ENCODE measurements at places on chromosomes 1 and 21. TPM values are rescaled to one million over a fixed set of nuclear protein-coding genes. Genes with fewer than 3 reads are reported as not detected.

The TRIM45 gene
- polyA plus RNA-seq, result 1.7 TPM

The TGFB2 gene
- polyA plus RNA-seq, result 2.1 TPM

The RNF207 gene
- 3.1 TPM for polyA plus RNA-seq

DNA sequence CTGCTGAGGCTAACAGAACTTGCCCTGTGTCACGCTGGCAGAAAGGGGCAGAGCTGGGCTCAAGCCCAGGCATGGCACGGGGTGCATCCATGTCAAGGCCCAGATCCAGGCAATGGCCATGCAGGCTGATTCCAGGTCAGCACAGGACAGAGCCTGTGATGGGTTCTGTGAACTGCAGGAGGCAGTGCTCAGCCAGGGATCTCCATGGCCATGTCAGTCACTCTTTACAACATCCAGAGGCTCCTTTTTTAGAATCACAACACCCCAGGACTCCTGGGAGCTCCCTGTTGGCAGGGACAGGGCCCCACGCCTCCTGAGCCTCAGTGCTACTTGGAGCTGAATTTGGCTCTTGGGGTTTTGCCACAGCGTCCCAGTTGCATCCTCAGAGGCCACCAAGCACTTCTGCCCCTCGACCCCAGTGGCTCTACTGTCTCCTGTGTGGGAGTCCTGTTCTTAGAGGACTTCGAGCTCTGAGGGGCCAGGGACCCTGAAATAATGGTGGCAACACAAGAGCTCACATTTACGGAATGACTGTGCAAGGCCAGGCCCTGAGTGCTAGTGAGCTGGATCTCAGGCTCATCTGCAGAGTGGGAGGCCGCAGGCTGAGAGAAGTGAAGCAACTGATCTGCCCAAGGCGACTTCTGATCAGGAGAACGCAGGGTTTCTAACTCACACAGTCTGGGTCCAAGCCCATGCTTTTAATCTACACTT, 211.5 kb downstream of the TRABD2B start:
- no peak for DNase-seq

- peak; percentile 69 for DNase-seq
These were observed 40.4 kb upstream of the KCNH1 start for GRCh38 chr1:211174375-211174774.

DNA sequence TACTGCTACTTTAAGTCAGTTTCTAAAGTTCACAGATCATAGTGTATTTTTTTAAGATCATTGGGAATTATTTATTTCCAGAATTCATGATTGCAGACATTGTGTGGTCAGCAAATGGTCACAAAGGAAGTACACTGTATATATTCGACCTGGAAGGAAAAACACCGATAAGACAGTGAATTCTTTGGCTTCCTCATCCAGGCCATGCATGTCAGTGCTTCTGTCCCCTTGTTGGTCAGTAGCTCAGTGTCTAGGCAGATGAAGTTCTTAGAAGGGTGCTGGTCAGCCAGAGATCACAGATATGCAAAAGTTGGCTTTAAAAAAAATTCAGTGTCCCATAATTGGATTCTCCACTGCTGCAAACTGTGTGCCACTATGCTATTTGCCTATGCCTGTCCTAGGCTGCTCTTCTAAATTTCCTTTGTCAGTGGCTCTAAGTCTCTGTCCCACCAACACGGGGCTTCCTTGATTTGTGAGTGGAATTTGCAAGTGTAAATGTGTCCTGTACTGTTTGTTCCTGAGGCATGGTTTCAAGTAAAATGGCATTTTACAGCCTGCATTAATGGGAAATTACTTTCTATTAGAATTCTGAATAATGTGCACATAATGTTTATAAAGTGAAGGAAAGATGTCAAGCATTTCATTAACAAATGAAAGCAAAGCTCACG, 12.0 kb upstream of the VAMP4 start:
- DNase-seq, result no peak

- DNase-seq, result no peak
These were observed 758 bp downstream of the DEPDC1 start for GRCh38 chr1:68495968-68496679.

GRCh38 chr1:65998763-65999583, 206.3 kb downstream of the PDE4B start:
- no peak for DNase-seq

The ATP1A2 gene
- polyA plus RNA-seq, result not detected

- DNase-seq, result no peak
These were observed 8.6 kb upstream of the IL20 start for GRCh38 chr1:206856674-206857464.

The PIGR gene
- polyA plus RNA-seq, result not detected

The DNASE2B gene
- not detected for polyA plus RNA-seq

The CLCNKA gene
- polyA plus RNA-seq, result not detected

GRCh38 chr1:233261206-233261605, 34.3 kb downstream of the PCNX2 start:
- DNase-seq, result no peak

DNA sequence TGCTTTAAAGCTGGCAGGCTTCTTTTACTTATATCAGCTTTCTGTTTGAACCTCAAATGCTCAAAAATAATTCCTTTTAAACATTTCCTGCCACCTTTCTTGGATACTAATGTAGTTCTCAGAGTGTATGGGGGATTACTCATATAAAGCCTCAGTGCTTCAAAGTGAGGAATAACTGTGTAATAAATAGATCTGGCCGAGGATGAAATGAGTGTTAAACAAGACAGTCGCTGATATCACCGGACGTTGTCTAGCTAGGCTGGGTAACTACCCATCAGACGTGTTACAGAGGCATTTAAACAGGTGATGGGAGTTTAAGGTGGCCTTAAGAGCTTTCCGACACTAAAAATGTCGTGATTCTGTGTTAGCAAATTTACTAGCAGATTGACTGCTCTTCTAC, 53.1 kb downstream of the VANGL2 start:
- DNase-seq, result no peak

- no peak for DNase-seq
These were observed 8.8 kb upstream of the CAMSAP2 start for GRCh38 chr1:200729863-200730262.

DNA sequence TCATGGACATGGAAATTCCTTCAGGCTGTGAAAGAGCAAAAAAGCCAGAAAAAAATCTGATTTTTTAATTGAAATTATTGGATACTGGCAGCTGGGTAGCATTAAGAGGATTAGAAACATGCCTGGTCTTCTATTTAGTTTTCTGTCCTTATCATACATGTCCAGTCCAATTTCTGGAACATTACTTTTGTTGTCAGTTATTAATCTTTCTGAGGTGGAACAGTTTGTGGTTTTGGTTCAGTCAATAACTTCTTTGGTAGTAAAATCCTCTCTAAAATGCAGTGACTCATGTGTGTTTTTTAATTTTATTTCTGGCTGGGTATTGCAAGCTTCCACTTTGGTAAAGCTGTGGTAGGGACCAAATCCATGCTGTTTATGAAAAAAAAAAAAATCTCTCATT, 687.0 kb upstream of the ADGRL2 start:
- DNase-seq, result peak; percentile 23

The LCE1A gene
- 0.53 TPM for polyA plus RNA-seq

- no peak for DNase-seq
These were observed 84.7 kb upstream of the ZP4 start for GRCh38 chr1:237975376-237975775.

Data from foreskin keratinocyte (primary cell).